Stimulated activated CD4-positive, alpha-beta T cell treated with anti-CD3 and anti-CD28 coated beads, Interleukin-2, amount 100 ng/mL, for 4 hours (primary cell): ENCODE measurements at places on chromosomes 1 and 21.

- DNase-seq, result no peak
Measured at GRCh38 chr1:7149080-7149838, 364.0 kb downstream of the CAMTA1 start.

DNA sequence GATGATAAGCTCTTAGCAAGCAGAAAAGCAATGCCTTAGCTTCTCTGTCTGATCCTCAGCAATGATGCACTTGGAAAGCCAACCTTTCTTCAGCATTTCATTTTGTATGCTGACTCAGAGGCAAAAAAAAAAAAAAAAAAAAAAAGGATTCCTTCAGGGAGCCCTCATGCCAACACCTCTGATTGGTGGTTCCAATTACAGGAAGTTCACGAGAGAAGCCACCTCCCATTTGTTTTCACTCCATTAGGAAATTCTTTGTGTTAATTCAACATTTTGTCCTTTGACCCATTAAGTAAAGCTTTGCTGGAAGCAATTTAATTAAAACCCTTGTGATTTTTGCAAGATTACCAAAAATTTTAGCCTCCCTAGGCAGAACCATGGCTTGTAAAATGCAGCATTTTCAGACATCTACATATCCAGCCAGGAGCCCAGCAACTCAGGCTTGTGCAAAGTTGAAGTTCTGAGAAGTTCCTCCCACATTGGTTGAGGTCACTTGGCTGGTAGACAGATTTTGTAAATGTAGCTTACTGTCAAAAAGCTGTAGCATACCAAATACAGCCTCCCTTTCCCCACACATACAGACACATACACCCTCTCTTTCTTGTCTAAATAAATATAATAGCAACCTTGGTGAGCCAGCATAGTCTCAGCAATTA is 27.1 kb upstream of the VTCN1 start:
- no peak for DNase-seq

DNA sequence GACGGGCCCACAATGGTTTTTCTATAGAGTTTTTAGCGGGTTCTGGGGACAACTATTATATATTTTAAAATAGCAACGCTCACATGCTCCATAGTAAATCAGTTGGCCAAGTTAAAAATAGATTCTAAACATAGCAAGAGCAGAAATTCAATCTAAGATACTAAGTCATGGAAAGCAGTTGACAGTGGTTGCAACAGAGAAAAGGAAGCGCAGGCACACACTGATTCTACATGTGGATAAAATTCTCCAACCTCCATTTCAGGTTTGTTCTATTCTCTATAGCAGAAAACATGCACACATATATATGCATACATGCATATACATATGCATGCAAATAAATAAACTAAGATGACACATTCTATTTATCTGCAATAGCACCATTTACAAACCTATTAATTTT is 89.6 kb upstream of the HNRNPU start:
- no peak for DNase-seq

GRCh38 chr1:81695741-81696140 is 105.0 kb upstream of the ADGRL2 start:
- DNase-seq, result no peak

DNA sequence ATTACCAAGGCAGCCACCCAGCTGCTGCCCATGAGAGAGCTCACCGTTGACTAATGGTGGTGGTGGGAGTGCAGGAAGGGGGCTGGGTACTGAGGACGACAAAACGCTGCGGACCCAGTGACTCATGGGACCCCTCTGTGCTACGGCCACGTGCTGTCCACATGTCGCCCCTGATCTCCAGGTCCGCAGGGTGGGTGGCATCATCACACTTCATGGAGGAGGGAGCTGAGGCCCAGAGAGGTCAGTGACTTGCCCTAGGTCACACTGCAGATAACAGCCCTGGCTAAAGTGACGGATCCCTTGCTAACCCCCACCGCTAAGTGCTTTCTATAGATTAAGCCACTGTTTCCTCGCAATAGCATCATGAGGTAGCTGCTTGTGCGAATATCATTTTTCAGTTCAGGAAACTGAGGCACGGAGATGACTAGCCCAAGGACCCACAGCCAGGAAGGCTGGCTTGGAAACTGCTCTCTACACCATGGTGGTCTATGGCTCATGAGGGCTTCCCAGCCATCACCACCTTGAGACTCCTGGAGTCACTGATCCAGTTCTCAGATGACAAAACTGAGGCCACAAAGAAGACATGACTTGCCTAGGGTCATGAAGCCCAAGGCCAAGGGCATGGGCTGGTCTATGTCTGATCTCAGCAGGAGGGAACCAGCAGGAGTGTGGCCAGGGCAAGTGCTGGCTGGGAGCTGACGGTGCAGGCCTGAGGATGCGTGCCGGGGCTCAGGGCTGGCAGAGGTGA is 12.6 kb downstream of the RUNX3 start:
- DNase-seq, result no peak

DNA sequence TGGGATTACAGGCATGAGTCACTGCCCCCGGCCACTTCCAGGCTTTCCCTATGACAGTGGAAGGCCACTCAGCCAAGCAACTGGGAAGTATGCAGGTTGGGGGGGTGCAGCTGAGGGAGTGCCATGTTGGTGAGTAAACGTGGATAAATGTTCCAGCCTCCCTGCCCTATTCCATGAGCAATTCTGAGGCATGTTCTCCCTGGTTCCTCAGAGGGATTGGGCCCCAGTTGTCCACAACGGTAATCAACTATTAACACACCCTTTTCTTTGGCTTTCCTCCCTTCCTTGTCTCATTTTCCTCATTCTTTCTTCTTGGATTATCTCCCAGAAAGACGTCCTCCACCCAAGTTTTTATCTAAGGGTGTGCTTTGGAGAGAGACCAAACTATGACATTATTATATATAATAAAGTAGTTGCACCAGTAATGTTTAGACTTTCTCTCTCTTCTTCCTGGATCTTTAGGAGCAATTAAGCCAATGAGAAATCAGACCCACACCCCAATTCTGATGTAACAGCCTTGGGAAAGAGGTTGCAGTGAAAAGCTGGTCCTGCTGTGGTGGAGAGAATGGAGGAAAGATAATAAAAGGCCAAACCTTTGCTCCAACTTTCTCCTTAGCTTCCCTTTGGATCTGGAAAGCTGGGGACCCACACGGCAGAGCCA is 6.8 kb upstream of the SLAMF9 start:
- no peak for DNase-seq

DNA sequence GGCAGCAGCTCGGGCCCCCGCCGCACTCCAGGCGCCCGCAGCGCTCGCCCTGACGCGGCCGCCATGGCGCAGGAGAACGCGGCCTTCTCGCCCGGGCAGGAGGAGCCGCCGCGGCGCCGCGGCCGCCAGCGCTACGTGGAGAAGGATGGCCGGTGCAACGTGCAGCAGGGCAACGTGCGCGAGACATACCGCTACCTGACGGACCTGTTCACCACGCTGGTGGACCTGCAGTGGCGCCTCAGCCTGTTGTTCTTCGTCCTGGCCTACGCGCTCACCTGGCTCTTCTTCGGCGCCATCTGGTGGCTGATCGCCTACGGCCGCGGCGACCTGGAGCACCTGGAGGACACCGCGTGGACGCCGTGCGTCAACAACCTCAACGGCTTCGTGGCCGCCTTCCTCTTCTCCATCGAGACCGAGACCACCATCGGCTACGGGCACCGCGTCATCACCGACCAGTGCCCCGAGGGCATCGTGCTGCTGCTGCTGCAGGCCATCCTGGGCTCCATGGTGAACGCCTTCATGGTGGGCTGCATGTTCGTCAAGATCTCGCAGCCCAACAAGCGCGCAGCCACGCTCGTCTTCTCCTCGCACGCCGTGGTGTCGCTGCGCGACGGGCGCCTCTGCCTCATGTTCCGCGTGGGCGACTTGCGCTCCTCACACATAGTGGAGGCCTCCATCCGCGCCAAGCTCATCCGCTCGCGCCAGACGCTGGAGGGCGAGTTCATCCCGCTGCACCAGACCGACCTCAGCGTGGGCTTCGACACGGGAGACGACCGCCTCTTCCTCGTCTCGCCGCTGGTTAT is 2.8 kb downstream of the KCNJ9 start:
- peak; percentile 68 for DNase-seq

- no peak for DNase-seq
Measured at GRCh38 chr1:77925956-77926355, 37.5 kb downstream of the NEXN start.

DNA sequence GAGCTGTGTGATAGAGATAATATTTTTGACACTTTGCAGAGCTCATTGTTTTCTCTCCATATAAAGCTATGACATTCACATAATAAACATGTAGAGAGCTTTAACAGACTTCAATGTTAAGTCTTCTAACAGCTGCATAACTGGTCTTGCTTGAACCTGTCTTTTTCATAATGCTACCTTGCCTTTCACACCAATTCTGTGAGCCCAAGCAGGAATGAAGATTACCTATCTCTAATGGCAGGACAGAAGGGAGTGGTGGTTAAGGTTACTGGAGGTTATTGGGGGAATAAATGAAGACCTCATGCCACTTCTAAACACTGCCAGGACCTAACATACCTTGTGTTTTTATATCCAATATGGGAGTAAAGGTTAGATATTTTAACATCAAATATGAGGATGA is 2.3 kb upstream of the CD55 start:
- DNase-seq, result no peak
